ENCODE measurements at places on chromosomes 7 and 10.

DNA sequence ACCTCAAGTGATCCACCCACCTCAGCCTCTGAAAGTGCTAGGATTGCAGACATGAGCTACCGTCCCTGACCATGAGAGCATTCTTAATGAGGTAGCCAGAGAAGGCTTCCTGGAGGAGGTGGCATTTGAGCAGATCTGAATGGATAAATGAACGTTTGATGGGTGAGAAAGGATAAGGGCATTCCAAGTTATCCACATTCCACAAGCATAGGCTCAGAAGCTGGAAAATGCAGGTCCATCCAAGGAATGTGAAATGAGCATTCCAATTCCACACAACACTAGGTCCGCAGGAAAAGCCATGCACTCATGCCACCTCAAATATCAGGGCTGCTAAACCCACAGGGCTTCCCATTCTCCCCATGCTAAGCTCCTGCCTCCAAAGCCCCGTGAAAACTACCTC lies 17.0 kb downstream of the TMEM130 start:
- no peak for DNase-seq

DNA sequence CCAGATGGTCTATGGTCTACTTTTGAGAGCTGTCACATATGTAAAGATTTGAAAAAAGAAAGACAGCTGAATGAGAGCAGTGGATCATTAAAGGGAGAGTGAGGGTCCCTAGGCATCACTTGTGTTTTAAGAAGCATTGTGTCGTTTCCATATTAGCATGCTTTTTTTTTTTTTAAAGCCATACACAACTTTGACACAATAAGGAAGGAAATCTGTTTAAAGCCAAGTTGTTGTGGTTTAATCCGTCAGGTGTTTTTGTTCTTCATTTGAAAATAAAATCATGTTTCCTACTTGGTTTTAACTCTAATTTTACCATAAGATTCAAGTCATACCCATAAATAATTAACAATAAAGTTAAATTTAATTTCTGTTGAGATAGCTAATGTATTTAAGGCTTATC lies 53.5 kb downstream of the MDFIC start:
- DNase-seq, result no peak

DNA sequence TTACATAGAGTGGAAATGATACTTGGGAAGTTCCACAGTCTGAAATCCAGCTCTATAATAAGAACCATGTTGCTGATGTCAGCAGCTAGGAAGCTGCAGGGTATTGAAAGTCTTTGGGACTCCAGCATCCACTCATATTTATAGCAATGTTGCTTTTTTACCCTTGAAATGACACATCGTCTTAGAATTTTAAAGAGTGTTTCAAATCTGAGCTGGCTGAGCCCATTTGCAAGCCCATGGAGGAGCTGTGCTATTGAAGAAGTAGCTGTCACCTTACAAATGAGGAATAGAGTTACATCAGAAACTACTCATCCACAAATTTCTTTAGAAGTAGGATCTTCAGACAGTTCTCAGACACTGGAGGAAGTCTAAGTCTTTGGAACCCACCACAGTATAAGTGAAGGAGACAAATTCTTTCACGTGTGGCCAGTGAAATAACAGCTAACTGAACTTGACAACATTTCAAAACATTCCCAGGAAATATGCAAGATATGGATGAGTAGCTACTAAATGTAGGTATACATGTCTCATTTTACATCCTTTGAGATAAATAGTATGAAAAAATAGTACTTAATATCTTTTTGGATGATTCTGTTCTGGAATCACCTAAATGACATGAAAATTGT lies 203.6 kb downstream of the ZNF365 start:
- no peak for DNase-seq

GRCh38 chr10:51406581-51406980 lies 292.8 kb downstream of the CSTF2T start:
- DNase-seq, result no peak

- no peak for DNase-seq
These were observed 48.4 kb downstream of the TEX36 start for GRCh38 chr10:125634606-125635005.

DNA sequence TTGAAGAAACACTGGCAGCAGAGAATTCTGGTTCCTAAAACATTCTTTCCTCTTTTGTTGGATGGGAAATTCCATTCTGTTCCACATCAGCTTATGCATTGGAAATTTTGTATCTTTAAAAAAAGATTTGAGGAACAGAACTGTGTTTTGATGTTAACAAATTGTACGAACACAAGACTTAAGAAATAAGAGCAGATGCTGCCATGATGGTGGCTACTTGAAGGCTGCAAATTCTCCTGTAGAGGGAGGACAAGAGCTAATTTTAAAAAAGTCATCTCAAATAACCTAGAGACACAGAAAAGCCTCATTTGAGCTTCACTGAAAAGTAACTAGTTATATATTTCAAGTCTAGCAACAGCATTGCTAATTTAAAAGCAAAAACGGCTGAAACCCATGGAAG lies 29.8 kb downstream of the NDUFB2 start:
- no peak for DNase-seq

GRCh38 chr10:1376384-1376945 lies 320.3 kb downstream of the WDR37 start:
- no peak for DNase-seq

- DNase-seq, result peak; percentile 51
These were observed 26.2 kb upstream of the ZNF467 start for GRCh38 chr7:149799397-149800168.

GRCh38 chr7:112145206-112145605 lies 61.0 kb downstream of the DOCK4 start:
- DNase-seq, result no peak

GRCh38 chr10:44981172-44982113 lies 2.8 kb upstream of the DEPP1 start:
- no peak for DNase-seq

GRCh38 chr10:110684800-110685446 lies 40.8 kb downstream of the RBM20 start:
- no peak for DNase-seq

DNA sequence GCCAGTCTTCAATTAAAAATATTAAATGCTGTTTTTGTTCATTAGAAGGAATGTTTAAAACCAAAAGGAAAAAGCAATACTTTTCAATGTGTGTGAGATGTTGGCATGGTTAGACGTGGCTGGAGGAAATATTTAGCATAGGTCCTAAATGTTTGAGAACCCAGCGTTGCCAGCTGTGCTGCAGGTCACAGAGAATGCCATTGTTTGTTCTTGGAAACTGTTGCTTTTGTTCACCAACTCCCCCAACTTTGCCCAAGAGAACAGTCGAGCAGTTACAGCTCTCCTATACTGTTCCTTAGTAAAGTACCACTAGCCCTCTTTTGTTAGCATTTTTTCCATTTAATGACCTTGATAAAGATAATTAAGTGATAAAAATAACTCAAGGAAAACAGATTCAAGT lies 44.5 kb upstream of the ELMO1 start:
- no peak for DNase-seq

DNA sequence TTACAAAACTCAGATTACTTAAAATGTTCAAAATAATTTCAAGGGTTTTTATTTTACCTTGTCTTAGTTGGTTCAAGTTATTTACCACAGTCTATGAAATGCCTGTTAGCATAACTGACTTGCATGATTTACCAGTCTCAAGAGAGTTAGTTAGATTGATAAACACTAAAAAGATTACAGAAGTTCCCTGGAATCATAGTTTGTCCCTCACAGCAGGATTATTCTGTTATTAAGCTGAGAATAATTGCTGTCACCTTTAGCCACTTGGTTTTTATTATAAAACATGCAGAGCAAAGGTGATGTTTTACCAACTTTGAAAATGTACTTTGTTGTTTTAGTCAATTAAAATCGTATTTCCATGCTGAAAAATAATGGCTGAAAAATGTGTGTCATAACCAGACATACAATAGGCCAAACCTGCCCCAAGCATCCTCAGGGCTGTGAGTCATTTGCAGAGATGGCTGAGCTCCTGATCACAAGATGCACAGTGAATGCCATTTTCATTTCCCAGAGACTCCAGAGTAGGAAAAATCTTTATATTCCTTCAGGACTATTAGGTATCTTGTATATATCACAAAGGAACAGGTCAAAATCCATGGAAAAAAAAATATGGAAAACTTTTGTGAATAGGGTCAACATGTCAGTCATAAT lies 87.8 kb upstream of the DKK1 start:
- DNase-seq, result no peak

- no peak for DNase-seq
These were observed 25.5 kb downstream of the JAZF1 start for GRCh38 chr7:28155019-28155660.

- DNase-seq, result peak; percentile 60
These were observed 16.2 kb upstream of the ZFAND2A start for GRCh38 chr7:1175967-1176851.

DNA sequence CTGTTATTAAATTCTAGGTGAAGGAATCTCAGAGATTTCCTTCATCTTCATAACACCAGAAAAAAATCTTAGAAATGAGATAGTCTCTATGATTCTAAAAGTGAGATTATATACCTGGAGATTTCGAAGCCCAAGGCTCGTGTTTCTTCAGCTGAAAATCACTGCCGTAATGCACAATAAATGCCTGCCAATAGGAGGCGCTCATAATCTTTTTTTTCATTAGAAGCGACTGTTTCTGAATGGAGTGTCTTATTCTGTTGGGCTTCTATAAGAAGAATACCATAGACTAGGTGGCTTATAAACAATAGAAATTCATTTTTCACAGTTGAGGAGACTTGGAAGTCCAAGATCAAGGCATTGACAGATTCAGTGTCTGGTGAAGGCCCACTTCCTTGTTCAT lies 294.7 kb downstream of the PRKG1 start:
- no peak for DNase-seq

DNA sequence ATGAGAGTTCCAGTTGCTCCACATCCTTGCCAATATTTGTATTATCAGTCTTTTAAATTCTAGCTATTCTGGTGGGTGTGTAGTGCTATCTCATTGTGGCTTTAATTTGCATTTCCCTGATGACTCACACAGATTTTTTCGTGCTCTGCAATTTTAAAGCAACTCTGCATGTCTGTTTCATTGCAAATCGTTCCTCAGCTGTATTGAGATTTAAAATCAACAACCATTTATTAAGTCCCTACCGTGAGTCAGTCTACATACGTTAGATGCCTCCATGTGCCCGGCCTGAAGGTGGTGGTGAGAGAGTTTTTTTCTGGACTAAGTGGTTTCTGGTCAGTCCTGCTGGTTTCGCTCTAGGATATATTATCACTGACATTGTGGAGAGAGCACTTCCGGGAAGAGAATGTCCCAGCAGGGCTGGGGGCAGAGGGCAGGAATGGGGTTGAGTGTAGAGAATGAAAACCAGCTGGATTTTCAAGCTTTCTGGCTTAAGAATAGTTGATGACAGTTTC lies 8.4 kb upstream of the HYCC1 start:
- no peak for DNase-seq

DNA sequence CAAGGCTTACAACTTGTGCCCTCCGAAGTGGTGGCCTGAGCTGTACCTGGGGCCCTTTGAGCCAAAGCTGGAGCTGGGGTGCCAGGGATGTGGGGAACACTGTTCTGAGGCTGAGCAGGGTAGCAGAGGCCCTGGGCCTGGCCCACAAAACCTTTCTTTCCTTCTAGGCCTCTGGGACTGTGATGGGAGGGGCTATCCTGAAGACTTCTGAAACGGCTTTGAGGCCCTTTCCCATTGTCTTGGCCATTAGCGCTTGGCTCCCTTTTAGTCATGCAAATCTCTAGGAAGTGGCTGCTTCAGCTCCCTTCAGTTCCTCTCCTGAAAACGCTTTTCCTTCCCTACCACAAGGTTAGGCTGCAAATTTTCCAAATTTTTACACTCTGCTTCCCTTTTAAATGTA lies 16.8 kb upstream of the CRYGN start:
- DNase-seq, result no peak

GRCh38 chr10:93403152-93404047 lies 78.7 kb downstream of the MYOF start:
- DNase-seq, result no peak

- DNase-seq, result no peak
These were observed 220.6 kb upstream of the RHOBTB1 start for GRCh38 chr10:61164458-61165160.

- no peak for DNase-seq
These were observed 56.8 kb upstream of the YAE1 start for GRCh38 chr7:39509436-39509835.

DNA sequence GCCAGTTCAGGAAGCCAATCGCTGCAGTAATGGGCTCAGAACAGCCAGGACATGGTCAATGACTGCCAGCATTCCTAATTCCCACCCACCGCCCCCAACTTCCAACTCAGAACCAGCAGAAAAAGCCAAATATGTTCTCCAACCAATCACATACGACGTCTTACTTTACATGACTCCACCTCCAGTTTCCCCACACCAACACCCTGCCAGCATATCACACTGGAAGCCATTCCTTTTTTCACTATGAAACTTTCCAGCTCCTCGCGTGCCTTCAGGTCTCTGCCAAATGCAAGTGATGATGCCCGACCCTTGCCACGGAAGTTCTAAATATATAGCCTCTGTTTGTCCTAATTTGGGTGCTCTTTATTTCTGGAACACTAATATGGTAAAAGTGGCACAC lies 12.5 kb downstream of the NPS start:
- DNase-seq, result no peak

- DNase-seq, result no peak
These were observed 221.5 kb upstream of the AOAH start for GRCh38 chr7:36945612-36946400.

DNA sequence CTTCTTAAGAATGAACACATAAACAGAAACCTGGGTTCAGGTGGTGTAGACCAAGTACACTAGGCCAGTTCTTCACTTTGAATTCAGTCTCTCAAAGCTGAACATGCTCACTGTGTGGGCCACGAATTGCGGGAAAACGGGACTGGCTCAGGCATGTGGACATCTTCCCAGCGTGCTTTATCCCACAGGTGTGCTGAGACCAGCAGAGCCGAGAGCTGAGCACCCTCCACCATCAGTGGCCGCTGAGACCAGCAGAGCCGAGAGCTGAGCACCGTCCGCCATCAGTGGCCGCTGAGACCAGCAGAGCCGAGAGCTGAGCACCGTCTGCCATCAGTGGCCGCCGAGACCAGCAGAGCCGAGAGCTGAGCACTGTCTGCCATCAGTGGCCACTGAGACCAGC lies 265.4 kb downstream of the DNAJB6 start:
- DNase-seq, result no peak

- peak; percentile 45 for DNase-seq
These were observed 608 bp downstream of the HHEX start for GRCh38 chr10:92690211-92690914.

GRCh38 chr7:112302566-112302965 lies 96.1 kb downstream of the ZNF277 start:
- no peak for DNase-seq

GRCh38 chr7:116800594-116800993 lies 61.8 kb upstream of the CAPZA2 start:
- DNase-seq, result no peak

GRCh38 chr7:155392726-155393570 lies 65.0 kb upstream of the EN2 start:
- DNase-seq, result no peak
